ENCODE measurements at places on chromosomes 2 and 18.
A peak's percentile ranks its signal among the peaks of the same experiment; 100 is the strongest.

DNA sequence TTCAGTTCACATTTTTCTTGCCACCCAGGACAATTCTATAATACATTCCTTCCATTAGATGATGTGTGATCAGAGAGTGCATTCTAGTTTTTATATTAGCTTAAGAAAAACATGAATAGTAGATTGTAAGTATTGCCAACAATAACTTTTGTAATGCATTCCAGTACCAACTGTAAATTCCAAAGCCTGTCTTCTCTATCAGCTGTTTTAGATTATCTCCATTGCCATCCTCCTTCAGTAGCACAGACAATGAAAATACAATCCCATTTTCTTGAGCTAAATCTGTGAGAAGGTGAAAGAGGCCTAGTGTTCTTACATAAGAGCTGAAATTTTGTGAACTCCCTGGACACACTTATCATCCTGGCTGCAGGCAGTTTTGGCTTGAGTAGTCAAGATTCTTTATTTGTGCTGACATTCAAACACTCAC, 103.9 kb downstream of the CCBE1 start:
- DNase-seq: no peak

DNA sequence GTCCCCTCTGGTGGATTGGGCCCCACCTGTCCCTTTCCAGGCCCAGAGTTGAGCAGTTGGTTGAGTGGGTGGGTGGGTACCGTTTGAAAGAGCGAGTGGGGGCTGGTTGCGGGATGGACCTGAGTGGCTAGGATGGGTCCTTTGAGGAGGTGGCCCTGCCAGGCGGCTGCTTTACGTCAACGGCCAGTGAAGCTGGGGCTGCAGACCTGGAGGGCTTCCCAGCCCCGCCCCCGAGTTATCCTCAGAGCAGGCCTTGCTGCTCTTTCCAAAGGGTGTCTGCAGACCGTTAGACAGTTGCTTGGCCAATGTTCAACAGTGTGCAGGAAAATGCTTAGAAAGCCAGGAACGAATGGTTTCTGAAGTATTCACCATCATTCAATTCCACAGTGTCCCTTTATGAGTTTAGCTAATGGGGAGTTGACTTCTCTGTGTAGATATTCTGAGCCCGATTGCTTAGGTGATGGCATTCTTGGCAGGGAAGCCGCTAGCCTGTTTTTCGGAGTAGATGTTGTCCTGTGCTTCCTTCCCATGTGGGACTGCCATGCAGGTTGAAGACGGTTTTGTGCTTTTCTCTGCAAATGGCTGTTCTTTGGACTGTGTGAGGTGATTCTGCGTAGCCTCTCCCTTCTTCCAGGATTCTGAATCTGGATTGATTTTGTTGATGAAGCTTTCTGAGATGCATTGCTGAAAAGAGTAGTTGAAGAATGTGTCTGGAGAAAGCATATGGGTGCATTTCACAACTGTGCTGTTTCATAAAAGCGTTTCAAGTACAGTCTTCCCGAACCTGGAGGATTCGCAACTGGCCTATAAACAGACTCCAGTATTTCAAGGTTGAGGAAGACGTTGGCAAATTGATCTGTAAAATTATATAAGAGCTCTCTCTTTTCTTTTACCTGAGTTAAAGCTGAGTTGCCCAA, 45.8 kb downstream of the LDLRAD4 start:
- DNase-seq: no peak

DNA sequence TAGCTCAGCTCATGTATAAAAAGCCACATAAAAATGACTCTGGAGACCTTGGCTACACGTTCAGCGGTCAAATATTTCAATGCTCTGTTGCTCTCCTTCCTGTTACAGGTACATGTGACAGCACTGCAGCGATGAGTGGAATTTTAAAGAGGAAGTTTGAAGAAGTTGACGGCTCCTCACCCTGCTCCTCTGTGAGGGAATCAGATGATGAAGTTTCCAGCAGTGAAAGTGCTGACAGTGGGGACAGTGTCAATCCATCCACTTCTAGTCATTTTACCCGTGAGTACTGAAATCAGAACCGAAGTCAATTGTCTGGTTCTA, 125.4 kb downstream of the CSRNP3 start:
- no peak for DNase-seq

GRCh38 chr2:41337956-41338355, 709.9 kb upstream of the PKDCC start:
- DNase-seq: no peak

DNA sequence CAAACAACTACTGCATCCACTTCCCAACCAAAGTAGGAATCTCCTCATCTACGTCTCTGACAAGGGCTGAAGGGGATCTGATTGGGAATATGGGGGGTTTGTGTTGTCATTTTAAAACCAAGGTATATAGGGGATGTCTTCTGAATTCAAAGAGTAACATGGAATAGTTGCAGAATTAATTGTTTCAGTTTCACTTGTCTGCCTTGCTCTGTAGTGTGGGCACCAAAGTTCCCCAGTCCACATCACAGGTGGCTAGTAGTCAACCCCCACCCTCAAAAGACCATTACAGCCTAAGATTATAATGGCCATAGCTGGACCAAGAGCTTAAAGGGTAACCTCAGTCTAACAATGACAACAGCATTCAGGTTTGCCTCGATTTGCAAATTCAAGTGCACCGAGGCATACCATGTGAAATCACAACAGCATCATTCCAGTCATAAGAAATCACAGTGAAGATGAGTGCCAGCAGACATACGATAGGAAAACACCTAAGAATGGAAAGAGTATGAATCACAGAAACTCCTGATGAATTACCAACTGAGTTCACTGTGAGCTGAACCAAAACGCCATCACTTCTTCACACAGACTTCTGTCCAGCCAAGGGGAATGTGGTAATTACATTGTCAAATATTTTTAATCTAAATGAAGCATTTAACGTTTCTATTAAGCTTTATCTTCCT, 52.4 kb downstream of the MYO5B start:
- no peak for DNase-seq

DNA sequence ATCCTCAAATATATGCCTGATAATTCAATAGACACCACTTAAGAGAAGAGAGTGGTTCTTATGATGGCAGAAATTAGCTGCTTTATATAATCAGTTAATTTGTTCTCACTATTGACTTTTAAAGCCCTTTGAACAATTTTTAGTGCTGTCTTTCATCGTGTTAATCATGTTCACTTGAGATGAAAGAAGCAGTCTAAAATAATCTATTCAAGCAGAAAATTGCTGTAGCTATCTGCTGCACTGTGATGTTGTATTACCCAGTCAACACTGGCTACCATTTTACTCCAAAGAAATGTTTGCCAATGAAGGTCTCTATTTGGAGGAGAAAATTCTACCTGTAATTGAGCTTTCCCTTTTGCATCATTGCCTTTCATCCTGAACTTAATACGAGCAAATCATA, 459.8 kb upstream of the FSIP2 start:
- no peak for DNase-seq

DNA sequence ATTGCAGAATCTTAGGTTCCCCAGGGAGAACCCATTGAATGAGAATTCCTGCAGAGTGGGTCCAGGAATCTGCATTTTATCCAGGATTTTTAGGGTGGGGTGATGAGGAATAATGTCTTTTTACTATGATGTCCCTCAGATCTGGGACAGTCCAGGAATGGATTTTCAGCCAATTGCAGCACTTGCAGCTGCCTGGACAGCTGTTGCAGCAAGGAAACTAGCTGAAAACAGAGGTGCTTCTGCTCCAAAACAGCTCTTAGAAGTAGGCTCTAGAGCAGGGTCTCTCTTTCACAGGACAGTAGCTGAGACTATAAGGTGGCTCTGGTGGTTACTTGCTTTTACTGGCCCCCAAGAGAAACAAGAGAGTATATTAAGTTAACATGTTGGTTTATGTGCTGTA, 9.1 kb downstream of the GLI2 start:
- no peak for DNase-seq

GRCh38 chr18:39724652-39725051, 2159.1 kb upstream of the CELF4 start:
- no peak for DNase-seq

DNA sequence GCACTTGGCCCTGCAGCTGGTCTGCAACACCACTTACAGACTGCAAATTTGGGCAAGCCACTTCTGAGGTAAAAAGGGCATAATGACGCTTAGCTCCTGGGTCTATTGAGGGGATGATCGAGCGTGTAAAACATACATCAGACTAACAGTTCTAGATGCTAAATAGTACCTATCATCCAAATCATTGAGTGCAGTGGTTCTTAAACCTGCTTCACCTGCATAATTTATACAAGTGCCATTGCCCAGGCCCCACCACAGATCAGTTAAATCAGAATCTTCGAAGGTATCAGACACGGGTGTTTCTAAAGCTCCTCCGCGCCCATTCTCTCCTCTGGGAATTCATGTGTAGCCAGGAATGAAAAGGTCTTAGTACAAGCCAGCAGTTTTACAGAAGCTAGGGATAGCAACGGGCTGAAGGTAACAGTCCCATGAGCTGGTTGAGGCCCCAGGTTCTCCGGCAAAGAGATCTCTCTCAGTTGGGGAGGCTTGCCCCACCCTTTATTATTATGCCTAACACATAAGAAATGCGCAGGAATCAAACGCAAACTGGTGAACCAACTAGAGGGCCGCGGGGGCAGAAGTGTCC, 737 bp upstream of the RNF181 start:
- no peak for DNase-seq

DNA sequence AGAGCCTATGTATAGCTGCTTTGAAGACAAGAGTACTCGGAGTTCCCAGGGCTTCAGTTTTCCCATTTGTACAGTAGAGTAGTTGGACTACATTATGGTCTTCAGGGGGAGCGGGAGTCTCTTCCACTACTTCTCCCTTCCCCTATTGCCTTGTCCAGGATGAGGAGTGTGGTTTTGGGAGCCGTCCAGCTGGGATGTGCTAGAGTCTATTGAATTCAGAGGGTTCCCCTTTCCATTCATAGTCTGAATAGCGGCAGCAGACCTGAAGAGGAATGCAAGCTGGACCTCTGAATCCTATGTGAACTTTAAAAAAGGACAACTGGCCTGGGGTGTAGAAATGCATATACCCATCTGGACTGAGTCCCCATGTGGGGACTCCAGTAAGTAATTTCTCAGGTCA, 43.5 kb upstream of the EPG5 start:
- no peak for DNase-seq

GRCh38 chr18:8942021-8942908, 160.2 kb upstream of the NDUFV2 start:
- DNase-seq: no peak

DNA sequence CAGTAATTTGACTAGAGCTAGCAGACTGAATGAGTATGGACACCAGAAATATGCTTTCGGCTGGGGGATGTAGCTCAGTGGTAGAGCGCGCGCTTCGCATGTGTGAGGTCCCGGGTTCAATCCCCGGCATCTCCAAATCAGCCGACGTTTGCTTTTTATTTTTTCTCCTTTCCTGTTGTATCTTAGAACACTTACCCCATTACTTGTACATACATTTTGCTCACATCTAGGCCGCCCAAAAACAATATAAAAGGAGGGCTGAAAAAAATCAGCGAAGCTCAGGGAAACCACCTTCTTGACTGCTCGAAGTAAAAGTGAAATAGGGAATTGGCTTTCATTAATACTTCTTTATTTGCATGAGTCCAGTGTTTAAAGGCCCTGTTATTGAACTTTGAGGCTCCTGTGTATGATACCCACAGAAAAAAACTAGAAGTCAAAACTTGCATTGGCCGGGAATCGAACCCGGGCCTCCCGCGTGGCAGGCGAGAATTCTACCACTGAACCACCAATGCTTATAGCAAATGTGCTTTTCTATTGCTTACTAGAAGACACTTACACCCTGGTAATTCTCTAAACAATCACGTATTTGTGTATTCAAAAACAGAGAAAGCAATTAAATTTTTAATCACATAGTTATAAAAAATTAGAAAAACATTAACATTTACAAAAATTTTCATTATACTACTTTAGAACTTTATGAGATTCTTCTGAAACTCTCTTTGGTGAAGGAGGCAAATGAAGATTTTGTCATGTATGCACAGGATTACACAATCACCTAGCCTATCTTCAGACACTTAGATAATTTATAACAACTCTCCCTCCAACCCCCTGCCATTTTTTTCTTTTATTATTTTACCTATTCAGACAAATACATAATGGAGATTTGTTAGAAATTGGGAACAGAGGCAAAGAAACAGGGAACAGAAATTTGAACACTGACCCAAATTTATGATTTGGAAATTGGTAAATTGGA, 35.2 kb upstream of the GPD2 start:
- peak; percentile 53 for DNase-seq

- no peak for DNase-seq
Observed at GRCh38 chr2:75558786-75559679, 1.7 kb downstream of the EVA1A start.

DNA sequence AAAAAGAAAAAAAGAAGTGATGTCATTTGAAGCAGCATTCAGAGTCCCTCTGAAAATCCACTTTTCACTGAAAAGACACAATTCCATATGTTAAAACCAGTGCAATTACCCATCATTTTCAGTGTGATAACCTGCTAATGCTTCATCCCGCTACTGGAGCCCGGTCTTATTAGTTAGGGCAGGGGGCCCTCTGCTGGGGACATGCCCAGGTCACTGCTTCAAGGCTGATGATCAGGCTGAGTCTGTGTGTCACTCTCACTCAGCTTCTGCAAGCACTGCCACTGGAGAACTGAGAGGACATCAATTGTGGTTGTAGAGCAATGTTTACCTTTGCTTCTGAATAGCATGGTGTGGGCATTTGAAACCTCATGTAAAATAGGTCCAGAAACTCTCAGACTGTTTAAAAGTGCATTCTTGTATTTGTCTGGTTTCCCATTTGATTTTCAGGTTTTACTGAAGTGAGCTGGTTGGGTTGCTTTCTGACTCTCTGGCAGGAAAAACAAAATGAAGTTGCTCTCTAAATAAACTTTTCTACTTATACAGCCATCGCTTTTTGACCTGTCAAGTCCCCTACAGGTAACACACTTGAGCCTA, 49.2 kb upstream of the NXPH2 start:
- DNase-seq: no peak

DNA sequence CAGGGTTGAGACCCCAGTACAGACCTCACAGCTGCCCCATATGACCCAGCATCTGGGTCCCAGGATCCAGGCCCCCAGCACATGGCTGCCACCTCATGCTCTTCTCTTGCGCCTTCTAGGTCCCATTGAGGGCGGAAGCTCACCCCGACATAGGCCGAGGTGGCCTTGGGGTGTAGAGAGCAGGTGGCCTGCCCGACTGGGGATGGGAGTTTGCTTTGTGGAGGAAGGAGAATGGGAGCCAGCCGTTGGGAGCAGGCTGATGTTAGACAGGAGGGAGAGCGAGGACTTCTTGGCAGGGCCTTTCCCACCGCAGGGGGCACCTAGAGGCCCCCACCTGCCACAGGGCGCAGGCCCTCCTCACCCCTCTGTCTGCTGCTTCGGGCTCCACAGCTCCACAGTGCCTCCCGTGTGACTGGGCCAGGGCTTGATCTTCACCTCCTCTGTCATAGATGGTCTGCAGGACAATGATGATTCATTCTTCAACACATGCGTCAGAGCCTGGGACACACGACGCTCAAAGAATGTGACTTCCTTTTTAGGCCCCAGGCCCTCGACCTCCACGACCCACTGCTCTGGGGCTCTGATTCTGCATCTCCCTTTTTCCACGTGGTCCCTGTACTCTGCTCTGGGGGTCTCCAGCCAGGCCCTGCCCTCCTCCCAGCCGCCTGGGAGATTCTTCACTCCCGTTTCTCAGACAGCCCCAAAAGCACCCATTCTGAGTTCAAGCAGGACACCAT, 86.6 kb upstream of the ODC1 start:
- DNase-seq: no peak
